ENCODE measurements at places on chromosomes 1 and 21.

GRCh38 chr1:19743180-19743579, 56.5 kb downstream of the TMCO4 start:
- no peak for DNase-seq

GRCh38 chr21:28142697-28143096, 850.0 kb downstream of the LTN1 start:
- no peak for DNase-seq

GRCh38 chr1:101816262-101816661, 180.5 kb downstream of the OLFM3 start:
- DNase-seq: no peak

GRCh38 chr1:159005676-159006075, 4.0 kb upstream of the IFI16 start:
- peak; percentile 32 for DNase-seq

DNA sequence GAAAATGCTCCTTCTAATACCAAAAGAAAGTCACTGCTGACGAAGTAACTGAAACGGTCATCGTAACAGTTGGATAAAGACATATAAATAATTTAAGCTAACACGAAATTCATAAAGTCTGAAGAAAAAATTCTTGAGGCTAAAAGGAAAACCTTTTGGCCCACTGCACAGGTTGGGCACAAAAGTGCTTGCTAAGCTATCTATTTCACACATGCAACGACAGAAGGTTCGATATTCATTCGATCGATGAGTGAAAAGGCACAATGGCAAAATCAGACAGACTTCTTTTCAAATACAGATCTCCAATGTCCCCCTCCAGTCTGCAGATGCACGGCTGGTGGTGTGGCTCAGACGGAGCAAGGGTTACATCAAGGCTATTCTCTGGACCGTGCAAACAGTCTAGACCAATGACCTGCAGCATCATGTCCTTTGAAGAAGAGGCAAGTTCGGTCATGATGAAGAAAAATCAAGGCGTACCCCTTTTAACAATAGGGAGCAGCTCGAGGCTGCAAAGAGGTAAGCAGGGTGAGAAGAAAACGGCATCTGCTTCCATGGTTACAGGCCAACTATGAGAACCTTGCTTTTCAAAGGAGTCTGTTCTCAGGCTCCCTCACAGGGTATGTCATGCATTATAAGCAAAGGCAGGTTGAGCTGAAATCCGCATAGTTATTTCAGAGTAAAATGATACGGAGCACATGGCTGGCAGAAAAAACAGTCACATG, 579.6 kb downstream of the USP25 start:
- DNase-seq: no peak

Data from muscle of arm (tissue), 14 donors.